T-helper 2 cell (primary cell): ENCODE measurements at places on chromosomes 1 and 21.

- peak; percentile 25 for DNase-seq
Observed at GRCh38 chr1:236103646-236104218, 38.6 kb upstream of the GPR137B start.

GRCh38 chr1:17586172-17586964 lies 46.9 kb downstream of the ARHGEF10L start:
- no peak for DNase-seq

- no peak for DNase-seq
Observed at GRCh38 chr1:30768830-30769718, 11.5 kb upstream of the LAPTM5 start.

GRCh38 chr1:45465277-45465676 lies 25.7 kb downstream of the TESK2 start:
- no peak for DNase-seq

DNA sequence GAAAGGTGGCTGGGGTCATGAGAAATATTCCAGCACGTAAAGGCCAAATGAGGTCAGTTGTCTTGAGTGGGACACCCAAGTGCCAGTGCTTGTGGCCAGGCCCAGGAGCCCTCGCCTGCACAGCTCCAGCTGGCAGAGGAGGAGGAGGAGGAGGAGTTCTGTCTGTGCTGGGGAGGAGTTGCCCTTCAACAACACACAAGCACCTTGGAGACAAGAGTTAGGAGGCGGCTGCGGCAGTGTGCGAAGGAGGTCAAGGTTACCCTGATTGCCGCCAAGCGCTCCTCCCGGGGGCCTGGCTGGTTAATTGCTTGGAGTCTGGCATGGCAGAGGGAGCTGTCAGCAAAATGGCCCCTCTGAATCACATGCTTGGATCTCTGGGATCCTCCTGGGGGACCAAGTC lies 45.1 kb downstream of the GRIK3 start:
- DNase-seq = no peak

GRCh38 chr1:2170211-2170610 lies 24.4 kb downstream of the FAAP20 start:
- DNase-seq = no peak

DNA sequence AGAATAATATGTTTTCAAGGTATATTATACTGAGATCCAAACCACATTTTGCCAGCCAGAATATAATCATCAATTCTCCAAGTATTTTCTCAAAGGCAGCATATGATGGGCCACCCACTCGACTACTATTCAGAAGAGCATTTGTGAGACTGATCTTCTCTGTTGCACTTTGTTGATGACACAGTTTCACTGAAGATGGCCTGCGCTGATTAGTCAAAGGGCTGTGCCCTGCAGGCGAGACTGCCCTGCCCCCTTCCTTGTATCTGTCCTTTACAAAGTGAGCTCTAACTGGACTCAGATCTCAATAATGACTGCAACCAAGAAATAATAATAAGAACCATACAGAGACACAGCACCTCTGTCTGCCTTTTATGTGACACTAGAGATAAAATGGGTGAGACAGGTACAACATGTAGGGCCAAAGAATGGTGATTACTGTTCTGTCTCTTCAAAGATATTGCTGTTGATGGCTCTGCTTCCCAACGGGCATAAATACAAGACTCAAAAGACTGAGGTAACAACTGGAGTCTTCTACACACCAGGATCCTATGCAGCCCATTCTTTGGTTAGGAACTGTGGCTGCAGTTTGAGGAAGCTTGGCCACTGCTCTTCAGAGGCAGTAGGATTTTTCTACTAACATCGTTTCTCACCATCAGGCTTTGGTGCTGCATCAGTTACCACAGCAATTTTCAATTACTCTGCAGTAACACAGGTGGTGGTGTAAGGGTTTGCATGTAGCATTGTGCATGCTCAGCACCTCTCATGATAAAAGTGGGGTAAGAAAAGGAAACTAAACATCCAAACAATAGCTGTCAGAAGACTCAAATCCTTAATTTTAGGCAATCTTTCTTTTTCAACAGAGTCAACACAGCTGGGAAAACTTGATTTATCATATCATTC lies 481.1 kb downstream of the PTBP2 start:
- DNase-seq = no peak

- DNase-seq = no peak
Observed at GRCh38 chr1:101247404-101248287, 10.8 kb downstream of the S1PR1 start.
